Aorta (tissue), 5 donors: ENCODE measurements at places on chromosomes 3 and 15. TPM values are rescaled to one million over a fixed set of nuclear protein-coding genes. Genes with fewer than 3 reads are reported as not detected.

GRCh38 chr3:125148016-125148812, 64.3 kb downstream of the SLC12A8 start:
- no peak for DNase-seq

- no peak for DNase-seq
These were observed 20.4 kb downstream of the NSUN3 start for GRCh38 chr3:94083261-94083660.

- peak; percentile 62 for DNase-seq
These were observed 353.3 kb downstream of the LPP start for GRCh38 chr3:188507244-188507720.

TRIM42 gene
- total RNA-seq = not detected

DNA sequence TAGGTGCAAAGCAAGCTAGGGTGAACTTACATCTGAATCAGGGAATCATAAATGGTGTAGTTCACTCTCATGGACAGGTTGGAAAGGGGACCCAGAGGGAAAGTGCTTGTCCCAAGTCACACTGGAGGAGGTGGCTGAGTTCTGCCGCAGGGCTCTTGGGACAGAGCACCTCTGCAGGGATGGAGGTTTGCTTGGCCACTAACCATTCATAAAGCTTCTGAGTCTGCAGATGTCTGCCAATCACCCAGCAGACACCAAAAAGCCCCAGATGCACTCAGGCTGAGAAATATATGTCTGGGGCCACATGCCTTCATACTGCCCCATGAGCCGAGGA, 17.9 kb upstream of the RTP2 start:
- no peak for DNase-seq

- no peak for DNase-seq
These were observed 45.6 kb upstream of the SRGAP3 start for GRCh38 chr3:9295007-9295406.

CCR4 gene
- 0.54 TPM for total RNA-seq

MESP2 gene
- not detected for total RNA-seq

DNA sequence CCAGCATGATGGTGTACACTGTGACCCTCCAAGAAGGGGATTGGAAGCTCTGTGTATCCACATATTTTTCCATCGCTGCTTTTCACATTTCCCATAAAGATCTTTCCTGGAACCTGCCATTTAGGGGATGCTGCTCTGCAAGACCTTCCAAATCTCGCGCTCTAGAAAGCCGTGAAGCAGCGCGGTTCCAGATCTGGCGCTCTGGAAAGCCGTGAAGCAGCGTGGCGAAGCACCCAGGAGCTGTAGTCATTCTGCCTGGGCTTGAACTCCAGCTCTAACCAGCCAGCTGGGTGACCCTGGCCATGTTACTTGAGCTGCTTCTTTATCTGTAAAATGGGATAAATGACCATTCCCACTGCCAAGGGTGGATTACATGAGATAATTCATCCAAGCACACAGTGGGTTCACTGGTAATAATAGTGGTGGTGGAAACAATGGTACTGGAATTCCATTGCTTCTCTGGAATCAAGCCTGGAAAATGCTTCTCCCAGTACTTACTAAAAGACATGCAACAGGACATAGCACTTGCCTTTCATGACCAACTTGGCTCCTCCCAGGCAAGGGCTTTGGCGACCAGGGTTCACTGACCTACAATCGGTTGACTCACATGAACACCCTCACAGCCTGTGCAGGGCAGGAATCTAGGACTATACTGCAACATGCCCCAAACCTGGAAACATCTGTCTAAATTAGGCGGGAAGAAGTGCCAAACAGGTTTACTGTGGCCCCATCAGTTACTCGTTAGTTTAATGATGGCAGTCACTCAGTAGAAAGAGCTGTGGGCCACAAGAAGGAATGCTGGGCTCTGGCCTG, 70.7 kb downstream of the XXYLT1 start:
- DNase-seq = no peak

- DNase-seq = peak; percentile 62
These were observed 158.7 kb upstream of the SLCO3A1 start for GRCh38 chr15:91694831-91695210.

SOX2 gene
- 0.29 TPM for total RNA-seq

DNA sequence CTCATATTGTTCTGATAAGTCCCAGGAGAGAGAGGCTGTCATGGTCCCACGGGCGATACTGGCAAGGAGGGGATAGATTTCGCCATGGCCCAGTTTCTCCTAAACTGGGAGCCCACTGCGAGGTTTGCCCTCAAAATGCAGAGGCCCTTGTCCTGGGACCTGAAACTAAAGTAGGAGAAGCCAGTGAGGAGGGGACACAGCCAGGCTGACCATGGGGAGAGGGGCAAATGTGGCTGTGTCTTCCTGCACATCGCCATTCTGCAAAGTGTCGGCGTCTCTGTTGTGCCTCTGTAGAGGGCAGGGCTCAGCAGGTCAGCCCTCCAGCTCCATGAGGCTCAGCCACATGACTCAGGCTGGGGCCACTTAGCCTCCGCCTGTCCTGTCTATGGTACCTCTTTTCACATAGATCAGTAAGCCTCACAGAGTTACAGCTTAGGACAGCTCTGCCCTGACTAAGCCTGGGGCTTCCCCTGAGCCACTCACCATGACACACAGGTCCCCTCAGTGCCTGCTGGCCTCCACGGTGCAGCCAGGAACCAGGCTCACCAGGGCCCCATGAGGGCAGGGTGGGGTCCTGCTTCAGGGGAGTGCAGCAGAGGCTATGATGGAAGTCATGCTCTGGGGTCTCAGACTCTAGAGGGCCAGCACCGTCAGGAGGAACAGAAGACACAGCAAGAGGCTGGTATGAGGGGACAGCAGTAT, 28.6 kb upstream of the PLXNA1 start:
- peak; percentile 62 for DNase-seq

DNA sequence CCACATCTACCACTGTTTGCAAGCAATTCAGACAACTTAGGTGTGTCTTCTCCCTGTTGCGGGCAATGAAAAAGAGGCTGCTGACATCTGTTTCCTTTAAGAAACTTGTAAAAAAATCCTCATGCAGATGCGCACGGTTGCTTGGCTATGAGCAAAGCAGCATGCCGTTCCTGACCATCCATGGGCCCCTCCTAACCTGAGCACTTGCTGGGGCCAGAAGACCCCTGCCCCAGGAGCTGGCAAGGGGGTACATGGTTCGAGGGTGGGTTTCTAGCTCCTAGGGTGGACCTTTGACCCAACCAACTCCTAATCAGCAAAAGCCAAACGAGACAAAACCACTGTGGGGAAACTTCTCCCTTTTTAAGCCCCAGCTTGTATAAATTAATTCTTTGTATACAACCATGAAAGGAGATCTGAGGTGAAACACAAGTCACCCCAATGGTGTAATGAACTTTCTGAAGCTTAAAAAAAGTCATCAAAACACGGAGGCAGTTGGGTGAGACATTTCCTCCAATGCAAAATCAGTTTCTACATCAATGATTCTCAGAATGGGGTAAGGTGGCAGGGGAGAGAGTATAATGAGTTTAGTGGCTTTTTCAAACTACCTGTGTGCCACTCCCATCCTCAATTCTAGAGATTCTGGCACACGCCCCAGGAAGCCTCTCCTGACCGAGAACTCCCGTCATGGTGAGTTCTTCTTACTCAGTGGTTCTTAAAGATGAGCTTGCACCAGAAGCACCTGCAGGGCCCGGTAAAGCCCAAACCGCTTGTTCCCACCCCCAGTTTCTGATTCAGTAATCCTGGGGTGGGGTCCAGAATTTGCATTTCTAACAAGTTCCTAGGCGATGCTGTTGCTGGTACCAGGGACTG, 44.1 kb downstream of the CPN2 start:
- DNase-seq = no peak

DNA sequence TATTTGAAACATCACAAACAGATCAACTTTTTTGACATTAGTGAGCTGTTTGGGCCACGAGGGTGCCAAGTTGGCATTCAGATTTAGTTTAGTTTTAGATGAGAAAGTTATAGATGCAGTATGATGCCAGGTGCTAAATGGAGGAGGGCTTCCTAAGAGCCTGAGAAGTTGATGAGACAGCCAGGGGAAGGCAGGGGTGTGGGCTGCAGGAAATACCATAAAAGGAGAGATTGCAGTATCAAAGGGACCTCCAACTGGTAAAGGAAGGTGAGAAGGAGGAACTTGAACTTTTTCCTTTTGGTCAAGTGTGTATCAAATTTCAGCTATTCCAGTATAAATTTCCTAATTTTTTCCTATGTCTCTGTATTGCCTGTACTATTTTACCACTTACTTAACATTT, 2.0 kb upstream of the TNIK start:
- DNase-seq = no peak

KBTBD13 gene
- 1.5 TPM for total RNA-seq

GLDN gene
- 23.0 TPM for total RNA-seq

LARP6 gene
- total RNA-seq = 42.2 TPM

GRCh38 chr3:184874709-184875644, 63.0 kb downstream of the VPS8 start:
- DNase-seq = no peak
